ENCODE measurements at places on chromosomes 16 and 17. TPM values are rescaled to one million over a fixed set of nuclear protein-coding genes. Genes with fewer than 3 reads are reported as not detected.

Gene TBC1D3B
- 2.5 TPM for total RNA-seq

Gene WFDC1
- total RNA-seq: not detected

Gene TMEM238L
- total RNA-seq: not detected

Gene XPO6
- 97.6 TPM for total RNA-seq

Gene DDX52
- 27.6 TPM for total RNA-seq

Gene CCL8
- total RNA-seq: not detected

Gene ALOX12B
- 1.3 TPM for total RNA-seq

Gene TPSG1
- not detected for total RNA-seq
